ENCODE measurements at places on chromosomes 2 and 18. TPM values are rescaled to one million over a fixed set of nuclear protein-coding genes. Genes with fewer than 3 reads are reported as not detected.
A peak's percentile ranks its signal among the peaks of the same experiment; 100 is the strongest.

Gene CBLN2
- 11.9 TPM for polyA plus RNA-seq

Gene ARHGAP15
- polyA plus RNA-seq: 8.1 TPM

Gene TEKT4
- 0.32 TPM for polyA plus RNA-seq

- peak; percentile 29 for DNase-seq
Observed at GRCh38 chr2:5695654-5696403, 3.6 kb downstream of the SOX11 start.

- DNase-seq: no peak
Observed at GRCh38 chr2:148122788-148123187, 101.9 kb downstream of the MBD5 start.
